ENCODE measurements at places on chromosomes 1 and 21.

DNA sequence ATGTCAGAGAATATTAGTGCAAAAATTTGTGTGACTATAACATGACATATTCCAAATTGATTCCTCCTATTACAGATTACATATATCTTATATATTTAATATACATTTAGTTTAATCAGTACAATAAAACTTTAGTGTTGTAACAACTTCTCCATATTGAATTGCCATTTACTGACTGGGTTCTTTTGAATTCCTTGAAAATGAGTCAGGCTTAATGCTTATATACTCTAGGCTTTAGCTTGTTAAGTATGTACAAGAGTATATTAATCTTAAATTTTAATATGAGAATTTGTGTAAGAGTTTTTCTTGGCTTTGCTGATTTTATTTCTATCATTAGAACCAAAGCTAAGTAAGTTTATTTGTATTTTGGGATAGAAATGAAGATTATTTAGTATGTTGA is 40.3 kb downstream of the XPR1 start:
- DNase-seq = no peak

GRCh38 chr1:147083919-147084272 is 88.4 kb downstream of the PRKAB2 start:
- no peak for DNase-seq

DNA sequence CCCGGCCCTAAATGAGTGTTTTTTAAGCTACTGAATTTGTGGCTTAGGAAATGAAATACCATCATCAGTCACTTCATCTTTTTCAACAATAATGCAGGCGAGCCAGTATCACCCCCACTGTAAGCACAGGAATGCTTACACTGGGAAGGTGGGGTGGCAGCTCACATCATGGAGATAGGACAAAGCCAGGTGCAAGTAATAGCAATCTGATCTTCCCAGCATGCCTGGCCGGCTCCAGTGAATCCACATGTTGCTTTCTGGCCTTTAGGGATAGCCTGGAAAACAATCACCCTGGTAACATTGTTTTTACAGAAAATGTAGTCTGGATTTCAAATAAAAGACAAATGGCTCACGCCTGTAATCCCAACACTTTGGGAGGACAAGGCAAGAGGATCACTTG is 140.9 kb upstream of the SOD1 start:
- DNase-seq = no peak

GRCh38 chr21:45381036-45381787 is 23.8 kb upstream of the COL18A1 start:
- DNase-seq = no peak

GRCh38 chr1:32706491-32706890 is 3.9 kb upstream of the SYNC start:
- no peak for DNase-seq

GRCh38 chr1:37809942-37810341 is 1.9 kb upstream of the YRDC start:
- no peak for DNase-seq

GRCh38 chr1:173257805-173258204 is 50.7 kb upstream of the TNFSF4 start:
- no peak for DNase-seq

DNA sequence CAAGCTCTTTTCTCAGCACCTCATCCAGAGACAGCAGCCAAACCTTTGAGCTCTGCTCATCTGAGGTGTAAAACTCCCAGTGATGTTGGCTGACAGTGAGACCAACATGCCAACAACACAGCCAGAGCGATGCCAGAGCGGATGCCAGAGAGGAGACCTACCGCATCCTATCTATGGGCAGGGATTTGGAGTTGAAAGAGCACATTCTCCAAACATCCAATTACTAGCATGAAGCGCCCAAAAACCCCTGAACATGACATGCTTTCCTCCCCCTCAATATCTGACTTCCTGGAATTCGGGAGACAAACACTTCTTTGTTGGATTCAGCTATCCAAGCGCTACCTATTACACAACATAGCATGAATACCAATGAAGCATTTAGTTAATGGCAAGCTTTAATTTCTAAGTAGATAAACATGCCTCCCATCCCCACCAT is 23.1 kb upstream of the PAXBP1 start:
- no peak for DNase-seq

DNA sequence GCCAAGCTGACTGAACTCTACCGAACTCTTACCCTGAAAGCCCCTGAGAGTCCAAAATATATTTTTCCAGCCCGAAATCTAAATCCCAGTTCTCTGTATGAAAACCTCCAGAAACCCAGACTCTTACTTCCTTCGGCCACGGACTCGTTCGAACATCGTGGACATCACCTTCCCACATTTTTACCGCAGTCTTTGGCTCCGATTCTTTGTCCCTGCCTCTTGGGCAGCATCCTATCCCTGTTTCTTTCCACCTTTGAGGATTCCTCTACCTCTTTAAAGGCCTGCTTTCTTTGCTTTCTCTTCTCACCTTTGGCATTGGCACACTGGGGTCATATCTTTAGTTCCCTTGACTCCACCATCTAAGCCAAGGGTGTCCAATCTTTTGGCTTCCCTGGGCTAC is 932 bp upstream of the USP24 start:
- no peak for DNase-seq

- no peak for DNase-seq
Observed at GRCh38 chr1:240304466-240304865, 212.8 kb downstream of the FMN2 start.

- no peak for DNase-seq
Observed at GRCh38 chr1:34865573-34865972, 6.0 kb upstream of the SMIM12 start.

Data from GOT3 (cell line).